ENCODE measurements at places on chromosomes 16 and 17.

DNA sequence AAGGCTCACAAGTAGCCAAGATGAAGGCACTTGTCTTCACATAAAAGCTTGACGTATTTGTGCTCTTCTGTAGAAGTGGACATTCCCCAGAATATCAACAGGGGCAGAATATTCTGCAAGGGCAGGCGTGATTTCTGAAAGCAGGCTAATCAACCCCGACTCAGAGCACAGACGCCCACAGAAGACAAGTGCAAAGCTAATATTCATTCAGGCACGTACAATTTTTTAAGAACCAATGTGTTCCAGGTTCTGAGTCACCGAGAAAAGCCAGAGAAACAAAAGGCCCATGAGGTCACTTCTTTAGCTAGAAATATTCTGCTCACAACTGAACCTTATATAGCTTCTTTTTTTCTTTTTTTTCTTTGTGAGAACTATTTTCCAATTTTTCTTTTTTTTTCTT, 121.6 kb downstream of the DNAH9 start:
- no peaks in the 10 kb centered on the region for H3K36me3 ChIP-seq
- no peak overlapping the region for H3K27ac ChIP-seq
- no peaks in the 10 kb centered on the region for H3K27me3 ChIP-seq
- H3K4me1 ChIP-seq, result no peaks in the 10 kb centered on the region
- no peak for DNase-seq
- no peak overlapping the region for H3K4me3 ChIP-seq

GRCh38 chr17:1898872-1899271, 69.1 kb downstream of the RPA1 start:
- no peaks in the 10 kb centered on the region for H3K27me3 ChIP-seq
- no peak overlapping the region for H3K4me3 ChIP-seq
- no peak overlapping the region for H3K27ac ChIP-seq
- no peaks in the 10 kb centered on the region for H3K4me1 ChIP-seq

GRCh38 chr17:76700617-76701470, 9.9 kb downstream of the MXRA7 start:
- no peaks in the 10 kb centered on the region for H3K36me3 ChIP-seq
- peaks cover 3% of the 10 kb centered on the region for H3K4me1 ChIP-seq
- no peak overlapping the region for H3K4me3 ChIP-seq
- no peak for DNase-seq
- no peak overlapping the region for H3K27ac ChIP-seq

DNA sequence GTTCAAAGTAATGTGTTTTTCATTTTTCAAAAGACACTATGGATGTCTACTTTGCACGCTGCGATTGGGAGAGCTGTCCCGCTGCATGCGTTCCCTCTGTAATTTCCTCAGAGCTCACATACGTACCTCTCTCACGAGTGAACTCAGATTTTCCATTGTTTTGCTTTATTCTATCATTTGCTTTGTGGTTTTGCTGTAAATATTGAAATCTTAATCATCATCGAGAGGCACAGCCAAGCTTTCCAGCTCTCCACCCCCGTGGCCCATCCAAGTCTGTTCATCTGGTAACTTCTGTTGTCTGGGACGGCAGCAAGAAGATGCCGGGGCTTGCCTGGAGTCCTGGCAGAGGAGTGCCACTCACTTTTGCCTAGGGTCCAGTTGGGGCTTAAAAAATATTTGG, 21.1 kb downstream of the TMC6 start:
- peaks cover 11% of the 10 kb centered on the region for H3K36me3 ChIP-seq
- no peaks in the 10 kb centered on the region for H3K27me3 ChIP-seq
- peaks cover 16% of the 10 kb centered on the region for H3K4me1 ChIP-seq
- peak overlapping the region; percentile 55 for H3K27ac ChIP-seq

GRCh38 chr16:49835161-49835777, 20.6 kb downstream of the ZNF423 start:
- no peak overlapping the region for H3K27ac ChIP-seq
- H3K36me3 ChIP-seq, result no peaks in the 10 kb centered on the region
- peaks cover 15% of the 10 kb centered on the region for H3K27me3 ChIP-seq

GRCh38 chr17:51685287-51685909, 425.1 kb downstream of the UTP18 start:
- H3K4me3 ChIP-seq, result no peak overlapping the region
- DNase-seq, result no peak
- no peaks in the 10 kb centered on the region for H3K36me3 ChIP-seq
- peaks cover 4% of the 10 kb centered on the region for H3K27me3 ChIP-seq
- H3K4me1 ChIP-seq, result no peaks in the 10 kb centered on the region
- no peak overlapping the region for H3K27ac ChIP-seq

DNA sequence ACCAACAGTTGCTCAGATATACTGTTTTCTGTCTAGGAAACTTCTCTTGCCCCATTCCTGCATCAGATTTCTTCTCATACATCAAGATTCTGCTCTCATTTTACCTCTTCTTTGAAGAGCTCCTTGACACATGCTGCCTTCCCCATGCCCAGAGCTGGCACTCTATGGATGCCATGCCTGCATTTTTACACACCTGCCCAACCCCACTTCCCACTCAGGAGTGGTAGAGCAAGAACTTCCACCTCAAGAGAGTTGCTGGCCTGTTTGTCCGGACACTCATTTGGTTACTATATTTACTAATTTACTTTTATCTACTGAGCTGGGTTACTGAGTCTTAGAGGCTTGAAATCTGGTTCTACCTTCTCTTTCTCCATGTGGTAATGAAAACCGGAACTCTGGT, 98.3 kb upstream of the HLF start:
- no peaks in the 10 kb centered on the region for H3K36me3 ChIP-seq
- no peak overlapping the region for H3K27ac ChIP-seq
- DNase-seq, result no peak
- peaks cover 5% of the 10 kb centered on the region for H3K4me1 ChIP-seq
- no peak overlapping the region for H3K4me3 ChIP-seq

- DNase-seq, result no peak
- H3K4me1 ChIP-seq, result peaks cover 35% of the 10 kb centered on the region
- no peaks in the 10 kb centered on the region for H3K27me3 ChIP-seq
- H3K36me3 ChIP-seq, result peaks cover 2% of the 10 kb centered on the region
- H3K27ac ChIP-seq, result peak overlapping the region; percentile 78
These were observed 33.9 kb downstream of the ZNF652 start for GRCh38 chr17:49327835-49328784.

DNA sequence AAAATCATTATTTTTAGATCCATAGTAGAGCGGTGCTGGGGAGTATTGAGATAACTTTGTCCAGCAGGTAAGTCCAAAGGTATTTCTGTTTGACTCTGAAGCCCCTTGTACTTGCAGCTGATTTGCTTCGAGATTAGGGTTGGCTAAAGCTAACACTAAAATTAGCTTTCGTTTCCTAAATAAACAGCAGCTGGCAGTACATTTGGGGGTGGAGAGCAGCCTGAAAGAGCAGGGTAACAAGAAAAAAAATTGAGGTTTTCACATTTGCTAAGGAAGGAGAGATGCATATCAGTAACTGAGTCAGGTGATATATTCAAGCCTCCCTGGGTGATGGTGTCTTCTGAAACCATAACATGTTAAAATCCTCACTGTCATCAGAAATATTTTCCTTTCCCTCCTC, 37.4 kb upstream of the TMC5 start:
- no peak for DNase-seq
- H3K4me3 ChIP-seq, result no peak overlapping the region
- H3K27me3 ChIP-seq, result peaks cover 11% of the 10 kb centered on the region
- peaks cover 7% of the 10 kb centered on the region for H3K4me1 ChIP-seq
- H3K36me3 ChIP-seq, result no peaks in the 10 kb centered on the region

- no peak for DNase-seq
- H3K27ac ChIP-seq, result no peak overlapping the region
- H3K4me1 ChIP-seq, result no peaks in the 10 kb centered on the region
- H3K27me3 ChIP-seq, result peaks cover 12% of the 10 kb centered on the region
- H3K4me3 ChIP-seq, result no peak overlapping the region
These were observed 102.8 kb upstream of the CCL1 start for GRCh38 chr17:34465789-34466188.

- no peak for DNase-seq
- H3K4me1 ChIP-seq, result no peaks in the 10 kb centered on the region
- no peak overlapping the region for H3K4me3 ChIP-seq
- no peak overlapping the region for H3K27ac ChIP-seq
- H3K36me3 ChIP-seq, result no peaks in the 10 kb centered on the region
These were observed 120.2 kb downstream of the C16orf78 start for GRCh38 chr16:49493836-49494235.

GRCh38 chr16:15434425-15435215, at the start of gene BMERB1:
Gene BMERB1 (plus strand): TSS chr16:15434588. CDS start chr16:15434654, 66 bp downstream.
- DNase-seq, result peak; percentile 82
- peaks cover 2% of the 10 kb centered on the region for H3K36me3 ChIP-seq
- H3K27me3 ChIP-seq, result peaks cover 20% of the 10 kb centered on the region
- H3K4me3 ChIP-seq, result peak within 1 kb of the TSS; percentile 84

DNA sequence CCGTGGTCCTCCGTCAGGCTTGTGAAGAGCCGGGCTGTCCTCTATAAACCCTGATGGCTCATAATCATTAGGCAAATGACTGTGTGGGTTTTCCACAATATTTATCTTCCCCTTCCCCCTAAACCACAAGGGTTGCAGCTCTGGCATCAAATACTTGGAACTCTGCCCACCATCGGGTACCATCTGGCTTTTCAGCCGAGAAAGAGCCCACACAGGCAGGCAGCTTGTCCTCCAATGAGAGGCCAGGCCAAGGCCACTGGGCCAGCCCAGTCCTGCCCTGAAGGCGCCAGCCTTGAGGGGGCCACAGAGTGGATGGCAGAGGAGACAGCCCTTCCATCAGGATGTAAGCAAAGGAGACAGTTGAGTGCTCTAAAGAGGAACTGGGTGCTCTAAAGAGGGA, 31.8 kb upstream of the NAT9 start:
- H3K36me3 ChIP-seq, result peaks cover 5% of the 10 kb centered on the region
- H3K27me3 ChIP-seq, result no peaks in the 10 kb centered on the region
- no peak for DNase-seq
- H3K4me1 ChIP-seq, result no peaks in the 10 kb centered on the region

GRCh38 chr16:26985100-26986065, 81.3 kb upstream of the C16orf82 start:
- no peak for DNase-seq
- H3K27me3 ChIP-seq, result peaks cover 4% of the 10 kb centered on the region
- H3K4me1 ChIP-seq, result no peaks in the 10 kb centered on the region

DNA sequence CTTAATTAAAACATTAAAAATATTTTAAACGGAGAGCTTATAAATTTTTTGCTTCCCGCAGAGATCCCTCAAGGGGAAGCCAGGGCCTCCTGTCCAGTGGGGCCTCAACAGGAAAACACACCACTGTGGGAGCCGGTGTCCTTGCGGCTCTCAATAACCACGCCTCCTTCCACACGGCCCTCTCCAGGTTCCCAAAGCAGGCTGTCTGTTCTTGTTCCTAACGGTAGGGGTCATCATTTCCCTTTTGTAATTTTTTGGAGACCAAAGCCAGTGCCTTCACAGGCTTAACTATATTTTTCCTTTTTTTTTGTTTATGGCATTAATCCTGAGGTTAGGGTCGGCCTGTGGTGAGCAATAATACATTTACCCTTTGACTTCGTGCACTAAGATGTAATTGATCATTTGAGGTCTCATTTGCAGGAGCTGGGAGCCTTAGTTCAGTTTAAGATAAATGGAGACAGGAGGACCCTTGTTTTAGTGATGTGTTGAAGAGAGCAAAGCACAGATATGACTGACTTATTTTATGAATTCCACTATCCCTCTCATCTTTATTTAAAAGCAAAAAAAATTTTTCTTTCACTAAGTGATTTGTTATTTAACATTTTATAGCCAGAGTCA, 77.5 kb upstream of the N4BP1 start:
- H3K4me3 ChIP-seq, result no peak overlapping the region
- peak; percentile 28 for DNase-seq
- H3K4me1 ChIP-seq, result peaks cover 2% of the 10 kb centered on the region
- H3K36me3 ChIP-seq, result no peaks in the 10 kb centered on the region
- no peak overlapping the region for H3K27ac ChIP-seq

DNA sequence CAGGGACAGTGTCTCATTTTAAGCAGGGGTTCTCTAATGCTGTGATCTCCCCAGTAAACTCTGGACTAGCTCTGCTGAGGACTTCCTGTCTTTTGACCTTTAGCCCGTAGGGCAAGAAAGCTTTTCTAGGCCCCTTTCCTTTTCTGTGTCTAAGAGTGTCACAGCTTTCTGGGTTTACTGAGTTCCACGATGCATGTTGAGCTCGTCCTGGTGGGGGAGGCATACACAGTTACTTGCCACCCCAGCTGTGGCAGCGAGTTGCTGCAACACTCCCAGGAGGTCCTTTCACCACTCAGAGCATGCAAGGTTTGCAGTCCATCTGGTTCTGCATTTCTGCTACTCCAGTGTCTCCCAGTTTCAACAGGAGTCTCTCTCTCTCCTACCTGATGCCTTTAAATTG, 23.7 kb downstream of the NOD2 start:
- no peak overlapping the region for H3K27ac ChIP-seq
- H3K4me1 ChIP-seq, result peaks cover 44% of the 10 kb centered on the region
- DNase-seq, result no peak
- no peaks in the 10 kb centered on the region for H3K36me3 ChIP-seq

DNA sequence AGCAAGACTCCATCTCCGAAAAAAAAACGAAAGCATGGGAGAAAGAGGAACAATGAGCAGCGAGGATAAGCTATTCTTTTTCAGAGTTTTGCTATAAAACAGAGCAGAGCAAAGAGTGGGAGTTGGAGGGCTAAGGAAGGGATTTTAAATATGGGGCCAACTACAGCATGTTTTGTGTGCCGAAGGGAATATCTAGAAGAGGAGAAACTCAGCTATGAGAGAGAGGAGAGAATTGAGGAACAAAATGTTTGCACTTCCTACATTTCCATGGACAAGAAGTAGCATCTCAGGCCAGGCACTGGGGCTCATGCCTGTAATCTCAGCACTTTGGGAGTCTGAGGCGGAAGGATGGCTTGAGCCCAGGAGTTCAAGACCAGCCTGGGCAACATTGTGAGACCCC, 13.1 kb upstream of the GRB2 start:
- H3K4me3 ChIP-seq, result no peak overlapping the region
- peaks cover 2% of the 10 kb centered on the region for H3K27me3 ChIP-seq
- no peaks in the 10 kb centered on the region for H3K4me1 ChIP-seq
- no peak overlapping the region for H3K27ac ChIP-seq
- H3K36me3 ChIP-seq, result no peaks in the 10 kb centered on the region

- no peaks in the 10 kb centered on the region for H3K27me3 ChIP-seq
- H3K4me3 ChIP-seq, result no peak overlapping the region
- peaks cover 3% of the 10 kb centered on the region for H3K36me3 ChIP-seq
- no peak overlapping the region for H3K27ac ChIP-seq
- peaks cover 12% of the 10 kb centered on the region for H3K4me1 ChIP-seq
These were observed 70.8 kb downstream of the GOSR1 start for GRCh38 chr17:30547778-30548573.

GRCh38 chr17:50865060-50865867, 890 bp downstream of the TOB1 start:
- H3K27ac ChIP-seq, result peak overlapping the region; percentile 99
- H3K4me1 ChIP-seq, result peaks cover 61% of the 10 kb centered on the region
- peaks cover 22% of the 10 kb centered on the region for H3K36me3 ChIP-seq
- DNase-seq, result peak; percentile 46

DNA sequence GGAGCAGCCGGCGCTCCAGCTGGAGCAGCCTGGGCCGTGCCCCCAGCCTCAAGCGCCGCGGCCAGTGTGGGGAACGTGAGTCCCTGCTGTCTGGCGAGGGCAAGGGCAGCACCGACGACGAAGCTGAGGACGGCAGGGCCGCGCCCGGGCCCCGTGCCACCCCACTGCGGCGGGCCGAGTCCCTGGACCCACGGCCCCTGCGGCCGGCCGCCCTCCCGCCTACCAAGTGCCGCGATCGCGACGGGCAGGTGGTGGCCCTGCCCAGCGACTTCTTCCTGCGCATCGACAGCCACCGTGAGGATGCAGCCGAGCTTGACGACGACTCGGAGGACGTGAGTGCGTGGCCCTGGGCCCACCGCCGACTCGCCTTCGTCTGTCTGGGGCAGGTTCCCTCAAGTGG, 16.0 kb downstream of the TPSG1 start:
- H3K27me3 ChIP-seq, result no peaks in the 10 kb centered on the region
- H3K4me1 ChIP-seq, result no peaks in the 10 kb centered on the region
- no peaks in the 10 kb centered on the region for H3K36me3 ChIP-seq
- DNase-seq, result no peak
- H3K4me3 ChIP-seq, result no peak overlapping the region

All from activated naive CD8-positive, alpha-beta T cell treated with anti-CD3 and anti-CD28 coated beads, Interleukin-2, amount 50 U/mL, for 24 hours (primary cell).